ENCODE measurements at places on chromosomes 2 and 18.

- no peak for DNase-seq
Measured at GRCh38 chr2:59093571-59093970, 852.4 kb upstream of the FANCL start.

DNA sequence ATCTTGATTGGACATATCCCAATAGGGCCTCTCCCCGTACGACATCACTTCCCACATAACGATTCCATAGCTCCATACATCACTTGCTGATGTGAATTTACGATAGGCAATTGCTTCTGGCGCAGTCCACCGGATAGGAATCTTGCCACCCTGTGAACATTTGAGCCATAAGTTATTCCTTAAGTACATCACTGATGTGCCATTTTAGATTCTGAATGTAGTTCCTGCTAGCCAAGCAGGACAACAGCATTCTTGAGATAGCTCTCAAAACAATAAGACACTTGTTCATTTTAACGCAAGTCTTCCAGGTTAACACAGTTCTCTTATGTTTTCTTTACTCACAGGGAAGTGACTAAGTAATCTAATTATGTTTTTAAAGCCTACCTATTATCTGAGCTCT lies 138.0 kb downstream of the EPHA4 start:
- DNase-seq: no peak

DNA sequence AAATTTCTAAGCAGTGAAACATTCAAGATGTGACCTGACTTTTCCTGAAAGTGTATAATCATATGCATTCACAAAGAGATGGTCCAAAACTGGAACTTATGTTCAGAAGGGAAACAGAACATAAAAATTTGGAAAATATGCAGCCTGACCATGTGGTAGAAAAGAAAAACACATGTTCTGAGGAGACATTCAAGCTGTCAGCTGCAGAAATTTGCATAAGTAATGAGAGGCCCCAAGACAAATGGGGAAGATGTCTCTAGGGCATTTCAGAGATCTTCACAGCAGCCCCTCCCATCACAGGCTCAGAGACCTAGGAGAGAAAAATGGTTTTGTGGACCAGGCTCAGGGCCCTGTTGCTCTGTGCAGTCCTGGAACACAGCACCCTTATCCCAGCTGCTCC lies 123.8 kb downstream of the RPIA start:
- DNase-seq: no peak

GRCh38 chr2:174341995-174342685 lies 7.4 kb downstream of the SP9 start:
- no peak for DNase-seq

GRCh38 chr2:18345848-18346247 lies 214.6 kb downstream of the RDH14 start:
- peak; percentile 64 for DNase-seq

DNA sequence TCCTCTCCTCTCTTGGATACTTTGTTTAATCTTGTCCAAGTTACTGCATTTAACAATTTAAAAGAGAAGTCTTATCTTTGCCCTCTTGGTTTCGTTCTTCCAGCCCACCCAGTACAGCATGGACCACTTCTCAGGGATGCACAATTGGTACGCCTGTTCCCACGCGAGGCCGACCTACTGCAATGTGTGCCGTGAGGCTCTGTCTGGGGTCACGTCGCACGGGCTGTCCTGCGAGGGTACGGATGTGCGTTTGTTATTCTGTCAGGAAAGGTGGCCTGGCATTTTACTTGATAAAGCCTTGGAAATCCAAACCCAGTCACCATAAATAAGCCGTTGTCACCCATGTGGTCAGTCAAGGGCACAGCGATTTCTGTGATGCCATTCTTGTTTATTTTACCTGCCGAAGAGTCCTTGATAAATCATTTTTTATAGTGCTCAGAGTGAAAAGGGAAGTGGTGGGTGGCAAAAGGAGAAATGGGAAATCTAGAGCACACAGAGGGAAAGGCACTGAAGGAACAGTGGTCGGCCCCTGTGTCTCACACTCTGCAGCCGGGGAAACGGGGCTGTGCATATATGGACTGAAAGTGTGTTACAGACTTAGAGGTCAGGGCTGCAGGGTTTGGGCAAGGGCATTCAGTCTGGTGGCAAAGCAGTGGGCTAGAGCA lies 80.5 kb downstream of the DGKD start:
- DNase-seq: no peak

DNA sequence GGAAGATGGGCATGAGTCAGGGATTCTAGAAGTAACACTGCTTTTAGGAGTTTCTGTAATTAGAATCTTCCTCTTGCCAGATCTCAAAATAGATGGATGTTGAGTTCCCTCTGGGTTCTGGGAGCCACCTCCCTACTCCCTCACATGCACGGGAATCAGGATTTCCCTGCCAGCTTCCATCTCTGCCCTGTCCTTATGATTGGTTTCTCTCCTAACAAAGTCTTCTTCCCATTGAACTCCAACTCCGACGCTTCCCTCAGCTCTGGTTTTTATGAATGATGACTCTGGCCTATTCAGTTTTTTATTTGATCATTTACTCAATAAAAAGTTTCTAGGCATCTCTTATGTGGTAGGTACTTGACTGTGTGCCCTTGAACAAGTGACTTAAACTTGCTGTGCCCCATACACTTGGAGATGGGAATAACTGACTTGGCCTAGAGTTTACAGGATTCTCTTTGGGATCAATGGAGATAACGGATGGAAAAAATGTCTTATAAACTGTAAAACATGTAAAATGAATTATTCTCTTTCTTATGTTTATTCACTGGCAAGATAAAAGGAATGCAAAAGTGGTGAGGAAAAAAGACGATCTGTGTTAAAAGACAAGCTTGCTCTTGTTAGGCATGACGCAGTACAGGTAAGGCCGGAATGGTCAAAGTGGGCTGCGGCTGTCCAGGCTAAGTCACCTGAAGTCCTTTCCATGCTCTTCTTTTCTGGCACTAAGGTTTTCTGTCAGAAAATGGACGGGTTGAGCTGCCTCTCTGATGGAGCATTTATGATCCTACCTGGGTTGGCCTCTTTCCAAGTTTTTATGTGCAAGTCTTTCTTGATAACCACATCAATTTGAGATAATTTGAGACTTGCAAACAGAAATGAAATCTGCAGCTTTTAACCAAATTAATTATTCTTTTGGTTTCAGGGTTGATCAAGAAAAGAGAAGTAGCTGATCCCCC lies 199.6 kb downstream of the MYCN start:
- no peak for DNase-seq

DNA sequence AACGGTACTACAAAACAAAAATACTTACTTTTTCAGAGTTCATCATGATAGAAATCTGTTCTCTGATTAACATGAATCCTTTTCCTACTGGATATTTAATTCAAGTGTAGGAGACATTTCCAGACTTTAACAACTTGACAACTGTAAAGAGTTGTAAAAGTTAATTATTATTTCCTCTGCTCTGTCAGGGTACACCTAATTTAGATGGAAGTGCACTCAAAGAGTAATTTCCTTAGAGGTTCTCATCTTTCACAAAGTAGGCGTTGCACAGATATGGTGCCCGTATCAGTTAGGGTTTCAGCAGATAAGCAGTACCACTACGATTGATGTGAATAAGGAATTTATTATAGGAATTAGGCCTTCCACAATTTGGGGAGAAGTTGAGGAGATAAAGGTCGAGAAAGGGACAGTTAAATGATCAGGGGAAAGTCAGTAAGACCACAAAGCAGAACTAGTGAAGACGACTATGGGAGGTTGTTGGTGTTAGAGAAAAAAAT lies 16.2 kb upstream of the PDE11A start:
- DNase-seq: no peak

DNA sequence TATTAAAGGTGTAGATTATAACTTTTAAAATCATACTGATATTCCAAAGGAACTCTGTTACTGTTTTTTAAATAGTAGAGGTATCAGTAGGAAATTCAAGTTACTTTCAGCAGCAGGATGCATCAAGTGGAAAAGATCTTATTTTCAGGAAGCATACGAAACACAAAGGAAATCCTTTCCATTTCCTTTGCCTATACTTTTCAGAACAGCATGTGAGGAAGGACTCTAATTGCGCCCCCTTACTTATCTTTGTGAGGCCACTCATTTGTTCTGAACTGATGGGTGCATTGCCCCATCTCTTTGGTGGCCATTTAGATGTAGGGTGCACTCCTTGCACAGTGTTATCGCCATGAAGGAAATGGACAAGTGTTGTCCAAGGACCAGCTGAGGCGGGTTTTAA lies 145.3 kb downstream of the BABAM2 start:
- no peak for DNase-seq

- DNase-seq: no peak
Measured at GRCh38 chr18:40902436-40902835, 1052.6 kb upstream of the PIK3C3 start.

GRCh38 chr2:146632707-146633106 lies 1212.1 kb upstream of the ACVR2A start:
- no peak for DNase-seq

GRCh38 chr2:207768168-207768865 lies 1.4 kb downstream of the FZD5 start:
- DNase-seq: peak; percentile 32

DNA sequence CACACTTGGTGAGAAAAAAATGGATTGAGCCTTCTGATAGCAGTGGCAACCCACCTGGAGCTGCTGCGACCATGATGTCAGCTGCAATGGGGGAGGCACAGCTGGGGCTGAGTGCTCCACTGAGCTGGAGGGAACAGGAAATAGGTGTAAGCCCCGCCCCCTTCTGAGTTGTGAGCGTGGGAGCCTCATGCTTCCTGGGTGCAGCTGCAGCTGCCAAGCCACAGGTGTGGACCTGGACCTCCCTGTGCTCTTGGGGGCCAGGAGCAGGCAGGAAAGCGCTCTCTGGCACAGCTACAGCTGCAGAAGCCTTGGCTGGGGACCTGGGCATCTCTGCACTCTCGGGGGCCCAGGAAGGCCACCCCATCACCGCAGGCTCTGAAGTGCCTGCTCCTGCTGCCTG lies 970.6 kb downstream of the DCDC2C start:
- peak; percentile 76 for DNase-seq

DNA sequence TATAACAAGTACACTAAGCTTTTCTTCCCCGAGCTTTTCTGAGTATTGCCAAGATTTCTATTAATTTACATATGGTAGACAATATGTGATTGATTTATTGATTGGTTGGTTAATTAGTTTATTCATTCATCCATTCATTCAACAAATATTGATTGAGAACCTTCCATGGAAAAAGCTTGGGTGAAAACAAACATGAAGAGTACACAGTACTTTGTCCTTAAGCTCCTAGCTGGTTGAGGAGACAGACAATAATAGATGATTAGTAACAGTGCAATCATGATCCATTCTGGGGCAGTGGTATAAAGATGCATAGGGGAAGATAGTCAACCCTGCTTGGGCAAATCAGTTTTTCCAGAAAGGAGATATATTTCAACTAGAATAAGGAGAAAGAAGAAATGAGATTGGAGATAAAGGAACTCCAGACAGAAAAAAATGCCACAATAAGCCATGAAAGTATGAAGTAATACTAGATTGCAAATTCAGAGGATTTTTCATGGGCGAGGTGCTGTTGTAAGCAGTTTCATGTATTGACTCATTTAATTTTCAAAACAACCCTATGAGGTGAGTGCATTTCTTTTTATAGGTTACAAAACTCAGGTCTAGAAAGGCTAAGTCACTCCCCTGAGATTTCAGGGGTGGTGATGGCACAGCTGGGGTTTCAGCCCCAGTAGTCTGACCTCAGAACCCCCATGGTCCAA lies 129.5 kb downstream of the RND3 start:
- DNase-seq: no peak

GRCh38 chr2:121479882-121480522 lies 50.7 kb upstream of the RNU4ATAC start:
- DNase-seq: no peak

- no peak for DNase-seq
Measured at GRCh38 chr2:1602278-1603010, 141.9 kb downstream of the PXDN start.

DNA sequence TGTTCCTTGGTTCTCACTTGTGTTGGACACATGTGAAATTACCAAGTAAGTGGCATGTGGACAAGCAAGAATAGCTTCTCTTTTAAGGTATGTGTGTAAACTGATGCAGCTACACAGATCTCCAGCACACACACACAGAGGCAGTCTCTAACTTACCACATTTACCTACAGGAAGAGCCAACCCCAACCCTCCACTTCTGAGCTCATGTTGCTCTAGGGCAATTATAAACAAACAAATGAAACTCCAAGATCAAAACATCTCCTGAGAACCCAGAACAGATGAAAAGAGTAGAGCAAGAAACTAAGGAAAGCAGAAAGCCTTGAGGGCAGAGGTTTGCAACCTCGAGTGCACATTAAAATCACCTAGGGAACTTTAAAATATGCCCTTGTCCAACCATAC lies 16.0 kb upstream of the TMEM37 start:
- no peak for DNase-seq

DNA sequence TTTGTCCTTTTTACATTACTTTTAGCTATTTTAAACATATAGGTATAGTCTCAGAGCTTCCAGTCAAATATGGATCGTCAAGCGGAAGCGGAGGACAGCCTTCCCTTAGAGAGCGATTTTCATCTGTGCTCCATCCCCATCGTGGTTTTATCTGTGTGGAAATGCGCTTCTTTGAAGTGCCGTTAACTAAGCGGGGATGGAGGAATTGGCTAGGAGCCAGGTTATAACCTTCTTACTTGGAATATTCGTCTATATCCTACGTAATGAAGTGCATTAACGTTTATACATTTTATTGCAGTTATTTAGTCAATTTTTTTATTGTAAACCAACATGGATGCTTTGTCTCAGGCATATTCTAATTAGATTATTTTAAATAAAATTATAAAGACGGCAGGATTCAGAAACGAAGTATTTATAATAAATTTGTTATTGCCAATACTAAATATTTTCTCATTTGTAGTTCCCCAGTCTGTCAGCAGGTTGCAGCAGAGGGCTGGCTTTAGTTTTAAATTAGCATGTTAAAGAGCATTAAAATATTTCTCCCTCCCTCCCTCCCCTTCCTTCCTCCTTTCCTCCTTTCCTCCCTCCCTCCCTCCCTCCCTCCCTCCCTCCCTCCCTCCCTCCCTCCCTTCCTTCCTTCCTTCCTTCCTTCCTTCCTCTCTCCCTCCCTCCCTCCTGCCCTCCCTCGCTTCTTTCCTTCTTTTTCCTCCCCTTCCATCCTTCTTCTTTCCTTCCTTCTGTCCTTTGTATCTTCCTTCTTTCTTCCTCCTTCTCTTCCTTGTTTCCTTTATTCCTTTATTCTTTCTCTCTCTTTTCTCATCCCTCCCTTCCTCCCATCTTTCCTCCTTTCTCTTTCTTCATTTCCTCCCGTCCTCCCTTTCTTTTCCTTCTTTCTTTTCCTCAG lies 80.6 kb upstream of the DOCK10 start:
- peak; percentile 44 for DNase-seq

GRCh38 chr18:58405107-58405898 lies 223.6 kb downstream of the ALPK2 start:
- DNase-seq: no peak

- DNase-seq: peak; percentile 20
Measured at GRCh38 chr2:55232863-55233657, 572 bp downstream of the RPS27A start.

DNA sequence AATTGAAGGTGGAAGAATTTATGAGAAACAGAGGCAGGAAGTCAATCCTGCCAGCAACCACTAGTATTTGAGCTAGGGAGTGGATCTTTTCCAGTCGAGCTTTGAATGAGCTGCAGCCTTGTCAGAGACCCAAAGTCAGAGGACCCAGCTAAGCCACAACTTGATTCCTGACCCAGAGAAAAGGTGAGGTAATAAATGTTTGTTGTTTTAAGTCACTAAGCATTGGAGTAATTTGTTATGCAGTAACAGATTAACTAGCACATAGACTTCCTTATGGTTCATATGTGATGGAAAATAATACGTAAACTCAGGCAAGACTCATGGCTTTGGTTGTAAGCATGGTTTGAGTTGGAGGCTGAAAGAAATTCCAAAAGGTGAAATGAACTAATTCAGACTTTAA lies 21.6 kb downstream of the EFEMP1 start:
- DNase-seq: no peak

Measured in SHP77 (cell line).